ENCODE measurements at places on chromosomes 4 and X.

DNA sequence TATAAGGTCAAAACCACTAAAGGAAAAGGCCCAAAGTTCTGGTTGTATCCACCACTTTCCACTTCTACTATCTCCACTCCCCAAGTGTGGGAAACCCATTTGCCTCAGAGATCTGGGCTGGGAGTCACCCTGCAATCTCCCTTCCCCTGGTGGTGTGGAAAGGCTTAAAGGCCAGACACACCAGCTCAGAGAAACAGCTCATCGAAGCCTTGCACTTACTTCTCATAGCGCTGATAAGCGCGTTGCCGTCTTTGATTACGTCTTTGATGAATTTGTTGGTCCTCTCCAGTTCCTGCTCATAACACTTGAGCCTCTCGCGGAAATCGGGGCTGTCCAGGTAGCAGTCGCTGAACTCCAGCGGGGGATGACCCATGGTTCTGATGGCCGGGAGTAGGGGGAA lies 647 bp downstream of the OPHN1 start:
- DNase-seq = no peak

DNA sequence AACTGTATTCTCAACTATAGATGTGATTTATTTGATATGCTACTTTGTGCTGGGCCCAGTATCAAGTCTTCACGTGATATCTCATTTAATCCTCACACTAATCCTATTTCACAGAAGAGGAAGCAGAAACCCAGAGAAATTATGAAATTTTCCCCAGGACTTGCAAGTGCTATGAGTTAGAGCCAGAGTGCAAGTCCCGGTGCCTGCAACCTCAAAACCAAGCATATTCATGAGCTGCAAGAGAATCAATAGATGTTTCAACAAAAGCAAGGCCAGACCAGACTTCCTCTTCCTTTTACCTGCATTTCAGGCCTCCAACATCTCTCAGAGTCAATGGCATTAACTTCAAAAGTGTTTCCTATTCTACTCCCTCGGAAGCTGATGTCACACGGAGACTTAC lies 92.2 kb upstream of the GATB start:
- DNase-seq = no peak

DNA sequence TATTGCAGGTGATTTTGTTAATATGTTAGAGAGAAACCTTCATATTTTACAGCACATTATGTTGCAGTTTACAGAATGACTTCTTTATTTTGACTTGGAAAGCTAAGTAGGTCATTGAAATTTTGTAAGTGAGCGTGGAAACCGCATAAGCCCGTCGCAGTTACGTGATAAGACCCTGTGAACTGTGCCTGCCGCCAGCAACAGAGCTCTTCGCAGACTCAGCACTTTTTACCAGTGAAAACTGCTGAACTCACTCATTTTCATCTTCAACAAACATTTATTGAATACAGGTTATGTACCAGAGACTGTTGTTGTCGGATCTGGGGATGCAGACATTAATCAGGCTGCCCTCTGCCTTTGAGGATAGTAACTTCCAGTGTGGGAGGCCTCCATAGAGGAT lies 355.7 kb downstream of the HS3ST1 start:
- no peak for DNase-seq

DNA sequence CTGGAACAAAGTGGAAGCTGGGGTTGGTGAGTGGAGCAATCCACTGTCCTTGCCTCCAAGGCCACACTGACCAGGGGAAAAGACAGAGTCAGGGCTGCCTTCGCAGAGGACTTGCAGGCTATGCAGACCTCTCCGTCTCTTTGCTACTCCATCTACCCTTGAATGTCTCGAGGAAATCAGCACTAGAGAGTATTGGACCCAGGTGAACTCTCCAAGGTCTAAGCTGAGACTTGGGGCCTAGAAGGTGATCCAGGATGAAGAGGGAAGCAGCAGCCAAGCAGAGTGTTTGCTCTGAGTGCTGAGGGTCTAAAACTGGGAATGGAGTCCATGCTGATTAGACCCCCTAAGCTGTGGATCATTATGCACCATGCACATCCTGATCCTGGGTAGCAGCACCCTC lies 54.5 kb downstream of the ANXA3 start:
- no peak for DNase-seq

- DNase-seq = no peak
Measured at GRCh38 chr4:108547682-108548081, 72.7 kb upstream of the RPL34 start.

- DNase-seq = no peak
Measured at GRCh38 chr4:7788694-7789425, 150.8 kb downstream of the AFAP1 start.

DNA sequence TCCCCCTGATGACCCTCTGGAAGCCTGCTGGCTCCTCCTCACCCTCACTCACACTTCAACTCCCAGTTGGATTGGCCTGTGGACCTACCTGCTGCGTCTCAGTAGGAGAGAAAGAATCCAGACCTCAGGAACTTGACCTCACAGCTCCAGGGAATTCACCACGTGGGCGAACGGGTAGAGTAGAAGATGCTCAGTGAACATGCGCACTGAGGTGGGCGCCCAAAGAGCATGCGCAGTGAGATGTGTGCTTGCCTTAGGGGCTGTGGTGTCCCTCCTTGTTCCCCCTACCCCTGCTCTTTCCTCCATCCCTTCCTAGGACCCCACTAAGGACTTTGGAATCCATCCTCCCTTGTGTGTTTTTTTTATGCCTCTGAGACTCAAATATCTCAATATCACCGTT lies 12.9 kb downstream of the FOXR2 start:
- DNase-seq = no peak

DNA sequence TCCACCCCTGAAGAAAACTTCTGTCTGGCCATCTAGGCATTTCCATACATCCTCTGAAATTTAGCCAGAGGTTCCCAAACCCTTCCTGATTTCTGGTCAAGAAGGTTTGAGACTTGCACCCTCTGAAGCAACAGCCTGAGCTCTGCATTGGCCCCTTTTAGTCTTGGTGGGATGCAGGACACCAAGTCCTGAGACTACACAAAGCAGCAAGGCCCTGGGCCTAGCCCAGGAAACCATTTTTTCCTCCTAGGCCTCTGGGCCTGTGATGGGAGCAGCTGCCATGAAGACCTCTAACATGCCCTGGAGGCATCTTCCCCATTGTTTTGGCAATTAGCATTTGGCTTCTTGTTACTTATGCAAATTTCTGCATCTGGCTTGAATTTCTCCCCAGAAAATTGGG lies 196.6 kb downstream of the IL1RAPL2 start:
- DNase-seq = no peak

GRCh38 chr4:119081943-119082342 lies 53.7 kb upstream of the MYOZ2 start:
- DNase-seq = no peak

- DNase-seq = no peak
Measured at GRCh38 chrX:72381439-72382201, 75.9 kb upstream of the CITED1 start.

- DNase-seq = no peak
Measured at GRCh38 chr4:15162046-15162445, 159.8 kb downstream of the CPEB2 start.

DNA sequence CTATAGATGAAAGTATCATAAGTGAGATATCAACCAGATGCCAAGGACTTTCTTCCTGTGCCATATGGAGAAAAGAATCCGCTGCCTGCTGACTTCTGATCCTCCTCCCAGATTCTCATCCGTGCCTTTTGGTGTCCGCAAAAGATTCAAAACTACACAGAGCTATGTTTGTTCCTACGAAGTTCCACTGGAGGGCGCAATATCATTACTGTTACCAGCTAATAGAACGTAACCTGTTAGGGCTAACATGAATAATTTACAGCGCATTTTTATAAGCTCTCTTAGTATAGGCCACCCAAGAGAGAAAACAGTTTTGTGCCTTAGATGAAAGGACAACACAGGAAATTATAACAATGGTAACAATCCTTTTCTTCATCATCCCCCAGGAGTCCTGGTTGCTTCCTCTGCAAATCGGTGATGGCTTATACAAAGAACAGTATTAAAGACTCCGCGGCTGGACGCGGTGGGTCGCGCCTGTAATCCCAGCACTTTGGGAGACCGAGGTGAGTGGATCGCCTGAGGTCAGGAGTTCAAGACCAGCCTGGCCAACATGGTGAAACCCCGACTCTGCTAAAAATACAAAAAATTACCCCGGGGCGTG lies 22.8 kb upstream of the CENPVL3 start:
- peak; percentile 39 for DNase-seq

DNA sequence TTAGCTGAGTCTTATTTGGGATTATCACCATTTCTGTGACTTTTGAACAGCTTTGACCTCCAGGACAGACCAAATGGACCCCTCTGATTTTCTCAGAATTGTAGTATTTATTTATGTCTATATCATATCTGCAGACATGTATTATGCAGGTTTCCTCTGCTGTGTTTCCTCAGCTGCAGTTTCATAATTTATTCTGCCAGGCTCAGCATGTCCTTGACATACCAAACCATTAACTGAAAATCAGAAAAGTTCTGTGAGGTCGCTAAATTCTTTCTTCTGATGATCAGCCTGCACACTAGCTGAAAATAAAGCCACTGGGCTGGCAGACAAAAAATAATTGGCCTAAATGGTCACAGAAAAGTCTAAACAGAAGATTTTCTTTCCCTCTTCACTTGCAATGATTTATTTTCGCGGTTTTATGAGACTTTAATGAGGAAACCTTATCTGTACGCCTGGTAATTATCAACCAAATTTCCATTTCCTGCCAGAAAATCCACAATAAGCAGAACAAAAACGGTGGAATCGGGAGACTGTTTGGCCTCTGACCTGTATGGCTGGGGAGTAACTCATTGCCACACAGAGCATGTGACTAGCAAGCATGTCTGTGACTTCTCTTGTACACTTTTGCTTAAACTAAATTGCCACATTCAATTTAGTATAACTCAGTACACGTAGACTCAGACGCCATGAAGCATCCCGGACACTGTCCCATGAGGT lies 150.9 kb downstream of the ENPP6 start:
- DNase-seq = no peak

GRCh38 chrX:12799118-12799517 lies 7.9 kb downstream of the PRPS2 start:
- no peak for DNase-seq

DNA sequence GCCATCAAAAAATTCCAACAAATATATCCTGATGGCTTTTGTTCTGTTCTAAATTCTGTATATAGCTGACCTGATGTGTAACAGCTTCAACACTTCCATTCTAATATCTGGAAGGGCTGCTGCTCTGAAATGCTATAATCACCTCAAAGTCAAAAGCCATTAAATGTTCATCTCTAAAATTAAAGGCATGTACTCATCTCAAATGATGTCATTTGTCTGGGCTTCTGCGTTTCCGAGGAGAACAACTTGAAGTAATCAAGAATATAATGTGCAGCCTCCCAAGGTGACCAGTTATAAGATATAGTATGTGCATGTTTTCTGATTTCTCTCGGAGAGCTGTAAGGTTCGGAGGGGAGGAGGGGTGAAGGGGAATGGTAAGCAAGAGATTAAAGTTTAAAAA lies 237.6 kb downstream of the SCFD2 start:
- DNase-seq = no peak

- peak; percentile 12 for DNase-seq
Measured at GRCh38 chrX:20693078-20693477, 426.4 kb upstream of the RPS6KA3 start.

DNA sequence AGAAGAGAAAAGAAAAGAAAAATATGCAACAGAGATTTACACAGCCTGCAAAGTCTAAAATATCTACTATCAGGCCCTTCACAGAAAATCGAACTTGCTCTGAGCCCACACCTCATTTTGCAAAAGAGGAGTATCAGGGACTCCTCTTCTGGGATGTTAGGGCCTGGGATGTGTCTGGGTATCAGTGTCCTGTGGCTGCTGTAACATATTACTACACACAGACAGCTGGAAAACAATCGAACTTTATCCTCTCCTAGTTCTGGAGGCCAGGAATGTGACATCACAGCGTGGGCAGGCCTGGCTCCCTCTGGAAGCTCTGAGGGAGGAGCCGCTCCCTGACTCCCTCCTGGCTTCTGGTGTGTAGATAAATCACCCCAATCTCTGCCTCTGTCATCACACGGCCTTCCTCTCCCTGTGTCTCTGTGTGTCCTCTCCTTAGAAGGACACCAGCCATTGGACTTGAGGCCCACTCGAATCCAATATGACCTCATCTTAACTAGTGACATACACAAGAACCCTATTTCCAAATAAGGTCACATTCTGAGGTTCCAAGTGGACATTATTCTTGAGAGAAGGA lies 52.9 kb downstream of the PPP2R2C start:
- DNase-seq = peak; percentile 17

- no peak for DNase-seq
Measured at GRCh38 chrX:20059467-20060128, 57.1 kb downstream of the MAP7D2 start.

DNA sequence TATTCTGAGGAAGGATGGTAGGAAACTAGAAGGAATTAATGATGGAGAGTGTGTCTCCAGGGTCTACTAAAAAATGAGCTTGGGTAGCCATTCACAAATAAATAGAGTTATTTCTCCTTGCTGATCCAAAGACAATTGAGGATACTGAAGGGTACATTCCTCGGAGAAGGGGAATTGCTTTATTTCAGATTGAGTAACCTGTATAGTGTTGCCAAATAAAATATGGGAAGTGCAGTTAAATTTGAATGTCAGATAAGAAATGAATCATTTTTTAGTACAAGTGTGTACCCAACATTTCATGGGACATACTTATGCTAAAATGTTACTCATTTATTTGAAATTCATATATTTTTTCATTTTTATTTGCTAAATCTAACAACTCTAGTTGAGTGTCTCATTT lies 16.0 kb upstream of the VSIG1 start:
- no peak for DNase-seq

- DNase-seq = no peak
Measured at GRCh38 chr4:48912349-48912748, 5.8 kb upstream of the OCIAD2 start.

- DNase-seq = no peak
Measured at GRCh38 chr4:74631988-74632387, 162.3 kb downstream of the BTC start.

DNA sequence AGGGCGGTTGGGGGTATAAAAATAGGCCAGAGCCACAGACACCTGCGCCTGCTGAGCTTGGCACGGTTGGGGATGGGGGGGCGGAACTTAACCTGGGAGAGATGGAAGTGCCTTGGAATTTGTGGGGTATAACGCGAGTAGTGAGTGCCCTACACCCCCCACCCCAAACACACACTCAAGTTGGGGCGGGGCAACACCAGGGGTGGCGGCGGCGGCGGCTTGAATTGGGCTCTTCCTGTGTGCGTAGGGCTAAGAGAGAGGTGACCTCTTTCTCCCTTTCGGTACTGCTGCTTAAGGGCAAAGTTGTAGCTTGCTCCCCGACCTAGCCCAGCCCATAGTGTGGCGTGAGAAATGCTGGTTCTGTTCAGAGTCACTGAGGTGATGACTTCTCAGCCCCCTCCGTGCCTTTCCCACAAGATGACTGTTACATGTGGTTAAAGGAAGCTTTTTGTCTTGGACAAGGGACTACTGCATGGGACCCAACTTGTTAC lies 839 bp downstream of the STK26 start:
- DNase-seq = no peak

DNA sequence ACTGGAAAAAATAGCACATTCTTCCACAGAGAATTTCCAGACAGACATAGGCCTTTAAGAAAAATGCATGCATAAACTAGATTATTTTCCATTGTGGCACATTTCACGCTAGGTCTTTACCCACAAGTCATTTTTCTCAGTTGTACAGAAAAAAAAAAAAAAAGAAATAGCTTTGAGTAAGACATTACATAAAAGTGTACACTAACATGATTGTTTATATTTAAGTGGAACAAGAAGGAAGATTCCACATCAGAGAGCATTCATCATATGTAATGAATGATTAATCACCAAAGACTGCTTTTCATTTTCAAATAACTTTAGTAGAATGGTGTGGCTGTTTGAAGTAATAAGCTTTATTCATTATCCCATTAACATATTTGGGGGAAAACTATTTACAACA lies 1270.2 kb upstream of the AGA start:
- no peak for DNase-seq

- peak; percentile 85 for DNase-seq
Measured at GRCh38 chr4:26083987-26084386, 170.0 kb downstream of the SMIM20 start.
